Activated CD4-positive, alpha-beta T cell treated with anti-CD3 and anti-CD28 coated beads, Interleukin-2, amount 50 U/mL, for 16 hours (primary cell): ENCODE measurements at places on chromosomes 11 and 22.

GRCh38 chr11:6799402-6799801 is at the start of gene OR6A2:
Gene OR6A2 (minus strand): TSS chr11:6799689. CDS start chr11:6795708, 3,981 bp downstream.
- no peak for DNase-seq

GRCh38 chr11:11969380-11970215 is 38.8 kb downstream of the DKK3 start:
- DNase-seq = no peak

- DNase-seq = peak; percentile 24
Observed at GRCh38 chr11:83612891-83613766, 327.0 kb upstream of the CCDC90B start.

- DNase-seq = peak; percentile 92
Observed at GRCh38 chr11:73982595-73982989, at the start of gene UCP2. Gene UCP2 (minus strand): TSS chr11:73982843. CDS start chr11:73978378, 4,465 bp downstream.

GRCh38 chr11:126432525-126432924 is 77.0 kb downstream of the ST3GAL4 start:
- DNase-seq = no peak

GRCh38 chr22:29306835-29307595 is 565 bp downstream of the GAS2L1 start:
- DNase-seq = no peak

GRCh38 chr22:32854351-32854804 is 52.9 kb downstream of the TIMP3 start:
- no peak for DNase-seq

DNA sequence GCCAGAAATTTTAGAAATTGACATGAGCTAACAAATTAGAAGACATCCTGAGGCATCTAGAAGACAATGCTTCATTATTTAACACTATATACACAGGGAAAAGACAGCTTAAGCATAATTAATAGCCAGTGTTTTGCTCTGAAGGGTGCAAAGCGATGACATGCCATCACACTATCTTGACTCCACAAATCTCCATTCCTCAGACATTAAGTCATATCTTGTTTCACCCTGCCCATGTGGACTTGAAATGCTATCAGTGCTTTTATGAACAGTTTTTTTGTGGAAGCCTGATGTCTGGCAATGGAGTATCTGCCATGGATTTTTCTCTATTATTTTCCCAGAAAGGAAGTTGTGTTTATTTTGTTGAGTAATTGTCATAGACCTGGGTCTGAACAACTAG is 2.3 kb downstream of the CARD18 start:
- no peak for DNase-seq

DNA sequence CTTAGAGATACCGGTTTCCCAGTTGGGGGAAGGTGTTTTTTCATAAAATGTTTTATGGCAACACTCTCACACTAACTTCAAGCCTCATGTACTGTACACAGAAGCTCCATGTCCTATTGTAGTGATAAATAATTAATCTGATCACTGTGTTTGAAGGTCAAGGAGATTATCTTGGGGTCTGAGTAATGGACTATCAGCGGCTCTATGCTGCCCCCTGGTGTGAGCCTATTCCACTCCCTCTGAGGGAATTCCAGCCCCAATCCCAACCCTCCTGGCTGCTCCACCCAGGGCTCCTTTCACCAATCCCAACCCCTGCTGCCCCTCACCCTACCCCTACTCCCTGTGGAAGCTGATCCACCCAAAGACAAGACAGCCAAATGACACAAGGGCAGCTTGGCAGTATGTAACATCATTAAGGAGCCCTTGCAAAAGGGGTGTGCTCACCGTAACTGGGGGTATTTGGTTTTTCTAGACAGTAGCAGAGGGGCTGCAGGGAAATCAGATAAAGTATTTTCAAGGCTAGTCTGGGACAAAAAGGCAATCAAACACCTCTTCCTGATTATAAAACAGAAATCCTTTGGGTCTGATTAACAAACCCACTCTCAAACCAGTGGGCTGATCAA is 22.3 kb downstream of the HPS4 start:
- DNase-seq = no peak
